ENCODE measurements at places on chromosomes 2 and 18. TPM values are rescaled to one million over a fixed set of nuclear protein-coding genes. Genes with fewer than 3 reads are reported as not detected.

- DNase-seq, result no peak
Measured at GRCh38 chr2:118198268-118198667, 110.0 kb downstream of the INSIG2 start.

GRCh38 chr2:103233691-103234090 is 471.9 kb downstream of the TMEM182 start:
- DNase-seq, result no peak

DNA sequence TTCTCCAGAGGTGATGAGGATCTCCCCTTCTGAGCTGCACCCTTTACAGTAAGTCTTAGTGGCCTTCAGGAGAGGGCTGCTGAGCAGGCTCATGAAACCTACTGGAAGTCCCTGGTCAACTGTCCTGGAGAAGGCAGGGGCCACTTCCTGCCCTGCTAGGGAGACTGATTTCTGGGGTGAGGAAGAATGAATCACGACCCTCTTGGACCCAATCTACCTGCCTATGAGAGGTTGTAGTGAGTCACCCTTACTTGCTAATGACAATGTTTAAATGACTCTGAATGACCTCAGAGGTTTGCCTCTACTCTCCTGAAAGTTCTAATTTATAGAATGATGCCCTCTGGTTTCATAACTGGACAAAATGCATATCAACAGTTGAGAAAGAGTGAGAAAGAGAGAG is 79.4 kb upstream of the FAM136A start:
- no peak for DNase-seq

DNA sequence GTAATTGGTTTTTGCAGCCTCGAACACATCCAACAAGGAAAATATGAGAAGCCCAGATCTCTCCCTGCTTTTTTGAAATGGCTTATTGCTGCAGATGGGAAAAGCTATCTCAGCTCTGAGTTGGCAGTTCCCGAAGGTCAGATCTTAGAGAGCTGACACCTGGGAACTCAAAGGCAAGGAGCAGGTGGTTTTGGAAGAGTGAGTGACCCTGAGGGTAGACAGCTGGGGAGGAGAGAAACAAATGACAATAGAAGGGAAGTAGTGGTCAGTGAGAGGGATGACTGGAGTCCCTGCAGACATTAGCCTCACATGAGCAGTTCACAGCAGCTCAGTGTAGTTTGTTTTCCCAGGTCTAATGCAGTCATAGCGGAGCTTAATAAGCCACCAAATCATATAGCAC is 317.9 kb downstream of the STK39 start:
- no peak for DNase-seq

The KCNG2 gene
- total RNA-seq, result 0.51 TPM

All from dermis blood vessel endothelial cell (primary cell).